Activated T-helper 9 cell treated with anti-CD3 and anti-CD28 coated beads, Interleukin-2, amount 50 U/mL, for 16 hours (primary cell): ENCODE measurements at places on chromosomes 4 and X.

DNA sequence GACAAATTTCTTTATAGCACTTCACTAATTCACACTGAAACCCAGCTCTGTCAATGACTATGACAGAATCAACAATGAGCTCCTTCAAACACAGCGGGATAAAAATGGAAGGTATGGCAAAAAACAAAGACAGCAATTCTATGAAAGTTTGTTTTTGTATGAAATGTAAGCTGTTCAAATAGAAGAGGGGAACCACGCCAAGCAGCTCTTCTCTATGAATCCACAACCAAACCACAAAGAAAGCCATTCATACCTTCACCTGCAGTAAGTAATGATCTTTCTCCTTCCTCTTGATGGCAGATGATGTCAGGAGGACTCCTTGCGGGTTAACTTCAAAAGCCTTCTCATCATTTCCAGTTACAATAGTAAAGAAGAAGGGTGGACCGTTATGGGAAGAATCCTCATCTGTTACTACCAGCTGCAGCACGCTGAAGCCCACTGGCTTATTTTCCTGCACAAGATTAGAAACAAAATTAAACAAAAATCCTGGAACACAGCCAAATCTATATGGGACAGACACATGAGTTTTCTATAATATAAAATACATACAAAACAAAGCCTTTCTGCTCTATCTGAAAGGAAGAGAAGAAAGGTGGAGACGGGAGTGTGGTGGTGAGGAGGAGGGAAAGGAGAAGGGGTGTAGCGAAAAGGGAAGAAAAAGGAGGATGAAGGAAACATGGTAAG is 48.9 kb upstream of the MTNR1A start:
- DNase-seq, result no peak

DNA sequence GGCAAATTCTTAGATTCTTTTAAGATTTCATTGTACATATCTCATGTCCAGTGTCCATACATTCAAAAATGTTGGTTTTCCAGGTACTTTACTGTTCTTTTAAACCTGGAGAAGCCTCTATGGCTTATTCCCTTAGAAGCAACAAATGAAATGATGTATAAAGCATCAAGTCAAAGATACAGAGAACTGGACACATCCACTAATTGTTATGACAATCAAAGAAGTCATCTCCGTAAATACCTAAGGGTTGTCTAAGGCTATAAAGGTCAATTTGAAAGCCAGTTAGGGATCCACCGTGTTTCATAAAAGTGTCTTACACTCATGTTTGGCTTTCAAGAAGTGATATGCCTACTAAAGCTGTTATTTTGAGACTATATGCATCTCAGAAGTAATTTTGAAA is 32.4 kb downstream of the UBE2D3 start:
- DNase-seq, result no peak

DNA sequence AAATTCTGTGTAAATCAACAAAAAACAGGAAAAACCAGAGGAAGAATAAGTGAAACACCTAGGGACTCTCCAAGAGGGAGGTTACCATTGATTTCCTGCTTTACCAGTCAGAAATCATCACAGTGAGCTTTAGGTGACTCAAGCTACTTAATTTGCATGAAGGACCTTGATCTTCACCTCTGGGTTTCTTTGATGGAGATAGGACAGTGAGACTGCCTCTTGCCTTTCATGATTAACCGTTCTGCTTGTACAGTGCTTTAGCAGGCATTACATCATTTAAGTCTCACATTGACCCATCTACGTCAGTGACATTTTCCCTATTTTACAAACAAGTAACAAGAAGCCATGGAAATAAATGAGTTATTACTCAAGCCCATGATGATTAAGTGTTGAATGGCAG is 3.4 kb upstream of the GK start:
- DNase-seq, result no peak

- DNase-seq, result no peak
Measured at GRCh38 chr4:31058656-31059055, 338.5 kb downstream of the PCDH7 start.

GRCh38 chr4:40205259-40206198 is 8.7 kb downstream of the RHOH start:
- DNase-seq, result no peak

DNA sequence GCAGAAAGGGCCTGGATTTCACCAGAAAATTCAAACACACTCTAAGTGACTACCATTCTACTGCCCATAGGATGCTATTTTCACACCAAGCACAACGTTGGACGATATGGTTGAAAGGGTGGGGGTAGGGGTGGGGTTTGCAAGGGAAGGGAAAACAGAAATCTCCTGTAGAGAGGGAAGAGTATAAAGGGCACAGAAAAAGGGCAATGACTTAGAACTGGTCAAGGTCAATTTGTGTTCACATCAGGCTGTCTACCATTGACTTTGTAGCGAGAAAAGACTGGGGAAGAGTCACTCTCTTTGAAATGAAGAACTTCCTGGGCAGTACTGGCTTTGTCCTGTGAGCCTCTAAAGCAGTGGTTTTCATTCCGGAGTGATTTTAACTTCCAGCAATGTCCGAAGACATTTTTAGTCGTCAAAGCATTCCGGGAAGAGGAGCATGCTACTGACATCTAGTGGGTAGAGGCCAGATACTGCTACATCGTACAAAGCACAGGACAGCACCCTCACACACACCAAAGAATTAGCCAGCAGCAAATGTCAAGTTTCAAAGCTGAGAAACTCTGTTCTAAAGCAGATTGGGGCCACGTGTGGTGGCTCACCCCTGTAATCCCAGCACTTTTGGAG is 48.4 kb upstream of the SLC7A3 start:
- DNase-seq, result no peak

- no peak for DNase-seq
Measured at GRCh38 chr4:108533245-108533844, 87.0 kb upstream of the RPL34 start.

- DNase-seq, result no peak
Measured at GRCh38 chr4:55949482-55949802, 697 bp downstream of the CEP135 start.

GRCh38 chrX:42128020-42128419 is 204.7 kb upstream of the CASK start:
- DNase-seq, result no peak

- no peak for DNase-seq
Measured at GRCh38 chrX:139924069-139924695, 8.7 kb downstream of the ATP11C start.

DNA sequence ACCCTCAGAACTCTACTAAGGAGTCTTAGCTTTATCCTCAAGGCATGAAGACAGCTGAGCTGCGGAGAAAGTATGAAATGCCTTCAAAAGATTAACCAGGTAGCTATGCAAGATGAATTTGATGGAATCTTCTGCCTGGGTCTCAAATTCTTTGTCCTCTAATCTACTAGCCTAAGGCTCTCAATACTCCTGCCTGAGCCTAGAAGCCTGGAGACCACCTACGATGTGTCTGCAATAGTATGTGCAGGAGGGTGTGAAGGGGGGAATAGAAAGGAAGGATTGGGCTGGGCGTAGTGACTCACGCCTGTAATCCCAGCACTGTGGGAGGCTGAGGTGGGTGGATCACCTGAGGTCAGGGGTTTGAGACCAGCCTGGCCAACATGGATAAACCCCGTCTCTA is 178.2 kb upstream of the GPC4 start:
- DNase-seq, result no peak

DNA sequence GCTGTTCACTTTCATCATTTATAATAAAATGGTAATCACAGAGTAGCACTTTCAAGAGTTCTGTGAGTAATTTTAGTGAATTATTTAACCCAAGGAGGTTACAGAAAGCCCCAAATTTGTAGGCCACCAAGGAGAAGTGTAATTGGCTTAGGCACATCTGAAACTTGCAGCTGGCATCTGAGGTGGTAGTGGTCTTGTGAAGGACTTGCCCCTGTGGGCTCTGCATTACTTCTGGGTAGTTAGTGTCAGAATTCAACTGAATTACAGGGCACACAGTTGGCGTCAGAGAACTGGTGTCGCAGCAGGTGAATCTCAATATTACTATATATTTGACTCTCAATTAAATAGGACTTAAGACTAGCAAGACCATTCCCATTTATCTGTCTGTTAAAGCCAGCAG is 36.9 kb downstream of the GPR174 start:
- DNase-seq, result no peak

GRCh38 chrX:15866147-15866546 is 11.5 kb upstream of the AP1S2 start:
- DNase-seq, result no peak

DNA sequence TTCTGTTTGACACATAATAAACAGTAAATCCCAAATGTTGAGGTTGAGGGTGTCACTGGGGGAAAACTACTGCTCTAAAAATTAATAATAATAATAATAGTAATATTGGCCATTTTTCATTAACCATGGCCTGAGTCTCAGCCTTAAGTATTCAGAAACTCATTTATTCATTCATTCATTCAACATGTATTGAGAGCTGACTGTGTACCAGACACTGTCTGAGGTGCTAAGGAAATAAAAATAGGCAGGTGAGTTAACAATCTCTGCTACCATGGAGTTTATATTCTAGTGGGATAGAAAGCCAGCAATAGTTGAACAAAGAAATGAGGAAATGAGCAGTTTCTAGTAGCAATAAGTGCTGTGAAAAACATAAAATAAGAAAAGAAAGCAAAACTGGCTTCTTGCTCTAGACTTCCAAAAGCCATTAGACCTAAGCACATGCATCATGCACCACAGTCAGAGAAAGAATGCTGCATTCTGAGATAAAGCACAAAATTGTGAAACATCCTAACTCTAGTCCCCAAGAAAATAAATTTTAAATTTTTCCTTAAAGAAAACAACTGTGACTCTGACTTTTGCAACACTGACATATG is 278.7 kb downstream of the RCHY1 start:
- DNase-seq, result no peak

- no peak for DNase-seq
Measured at GRCh38 chr4:44662623-44663005, 11.2 kb upstream of the YIPF7 start.

DNA sequence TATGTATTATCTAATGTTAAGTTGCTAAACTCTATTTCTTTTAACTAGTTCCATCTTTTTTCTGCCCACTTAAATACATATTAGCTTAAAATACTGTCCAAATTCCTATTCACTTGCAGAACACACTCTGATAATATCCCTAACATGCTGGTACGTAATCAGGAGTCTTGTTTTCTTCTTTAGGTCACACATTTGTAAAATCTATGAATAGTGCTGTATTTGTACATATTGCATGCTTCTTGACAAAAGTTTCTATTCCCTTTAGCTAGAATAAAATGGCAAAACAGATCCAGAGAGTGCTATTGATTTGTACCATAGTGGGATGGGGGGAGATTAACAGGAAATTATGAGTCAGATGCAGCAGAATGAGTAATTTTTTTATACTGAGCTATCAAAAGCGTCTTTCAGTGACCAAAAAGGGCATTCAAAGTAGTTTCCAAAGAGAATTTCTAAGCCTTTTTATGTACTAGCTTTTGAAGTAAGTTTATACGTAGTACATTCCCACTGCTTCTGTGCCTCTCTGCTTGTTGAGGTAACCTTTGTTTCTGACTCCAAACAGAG is 126.5 kb downstream of the PTPN13 start:
- DNase-seq, result no peak

DNA sequence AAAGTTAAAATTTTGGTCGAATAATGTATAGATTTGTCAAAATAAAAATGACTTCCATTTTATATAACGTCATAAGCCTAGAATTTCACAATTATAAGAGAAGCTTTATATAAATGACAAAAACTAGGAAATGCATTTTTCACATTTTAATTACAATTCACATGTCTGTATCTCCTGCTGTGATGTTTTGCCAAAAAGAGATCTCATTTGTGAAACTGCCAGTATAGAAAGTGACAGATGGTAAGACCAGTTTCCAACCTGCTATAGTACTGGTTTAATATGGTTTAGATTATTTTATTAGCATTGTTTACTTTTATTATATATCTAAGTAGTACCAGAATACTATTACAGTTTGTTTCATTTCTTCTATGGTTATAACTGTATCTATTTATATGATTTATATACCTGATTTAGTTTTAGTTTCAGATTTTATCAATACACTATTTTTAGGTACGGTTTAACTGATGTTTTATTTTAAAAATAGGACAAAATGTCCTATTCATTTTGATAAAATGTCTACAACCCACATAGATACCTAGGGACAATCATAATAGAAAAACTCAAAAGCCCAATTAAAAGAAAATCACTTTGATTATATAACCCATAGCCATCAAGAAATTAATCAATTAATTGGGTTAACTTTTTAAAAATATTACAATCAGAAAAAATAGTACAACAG is 5.4 kb upstream of the CCSER1 start:
- no peak for DNase-seq

DNA sequence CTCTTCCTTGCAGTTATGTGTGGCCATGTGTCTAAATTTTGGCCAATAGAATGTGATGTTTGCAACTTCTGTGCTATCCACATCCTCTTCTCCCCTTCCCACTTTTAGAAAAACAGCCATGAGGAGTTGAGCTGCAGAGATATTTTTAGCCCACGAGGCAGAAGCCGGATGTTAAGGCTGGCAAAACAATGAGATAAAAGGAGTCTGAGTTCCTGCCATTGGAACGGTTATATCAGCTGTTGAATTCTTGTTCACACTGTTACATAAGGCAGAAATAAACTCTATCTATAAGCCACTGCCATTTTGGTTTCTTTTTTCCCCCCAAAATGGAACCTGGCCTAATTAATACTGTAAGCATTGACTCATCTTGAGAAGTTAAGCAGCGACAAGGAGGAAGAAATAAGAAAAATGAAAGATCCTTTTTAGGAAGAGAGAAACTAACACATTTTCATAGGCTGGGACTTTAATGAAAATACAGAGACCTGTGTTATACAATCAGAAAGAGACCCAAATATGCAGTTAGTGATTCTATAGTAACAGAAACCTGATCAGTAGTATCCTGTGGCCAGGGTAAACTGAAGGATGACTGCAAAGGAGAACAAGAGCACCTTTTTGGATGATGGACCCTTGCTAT is 200.5 kb downstream of the INPP4B start:
- no peak for DNase-seq

GRCh38 chrX:106932492-106932923 is 12.3 kb downstream of the CLDN2 start:
- no peak for DNase-seq

DNA sequence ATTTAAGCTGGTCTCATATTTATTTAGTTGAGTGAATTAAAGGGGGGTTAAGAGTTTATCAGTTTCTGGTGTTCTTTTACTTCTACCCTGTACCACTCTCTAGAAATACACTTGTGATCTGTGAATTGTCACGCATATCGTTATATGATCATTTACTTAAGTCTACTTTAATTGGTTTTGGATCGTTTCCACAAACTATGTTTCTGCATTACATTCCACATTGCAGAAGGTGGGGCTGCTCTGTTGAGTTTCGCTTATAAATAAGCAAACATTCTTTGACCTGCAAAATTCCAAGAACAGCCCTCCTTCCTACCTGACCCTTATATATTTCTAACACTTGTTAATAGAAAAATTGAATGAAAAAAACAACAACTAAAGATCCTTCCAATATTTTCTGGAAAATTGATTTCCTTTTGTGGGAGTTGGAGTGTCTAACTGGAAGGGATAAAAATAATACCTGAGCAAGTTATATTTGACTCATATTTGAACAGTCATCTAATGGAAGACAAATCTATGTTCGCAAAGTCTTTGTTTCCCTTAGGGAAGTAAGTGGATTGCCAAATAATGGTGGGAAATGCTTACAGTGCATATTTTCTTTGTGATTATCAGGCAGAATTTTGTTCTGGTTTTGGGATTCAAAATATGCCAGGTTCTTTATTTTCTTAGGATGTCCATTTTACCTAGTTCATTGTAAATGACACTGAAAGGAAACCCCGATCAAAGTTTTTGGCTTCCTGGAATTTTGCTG is 152.7 kb downstream of the RELL1 start:
- no peak for DNase-seq

- DNase-seq, result no peak
Measured at GRCh38 chr4:88960576-88960975, 96.4 kb downstream of the FAM13A start.

GRCh38 chr4:84750260-84750959 is 167.5 kb downstream of the CDS1 start:
- DNase-seq, result no peak
